ENCODE measurements at places on chromosomes 12 and 14.

DNA sequence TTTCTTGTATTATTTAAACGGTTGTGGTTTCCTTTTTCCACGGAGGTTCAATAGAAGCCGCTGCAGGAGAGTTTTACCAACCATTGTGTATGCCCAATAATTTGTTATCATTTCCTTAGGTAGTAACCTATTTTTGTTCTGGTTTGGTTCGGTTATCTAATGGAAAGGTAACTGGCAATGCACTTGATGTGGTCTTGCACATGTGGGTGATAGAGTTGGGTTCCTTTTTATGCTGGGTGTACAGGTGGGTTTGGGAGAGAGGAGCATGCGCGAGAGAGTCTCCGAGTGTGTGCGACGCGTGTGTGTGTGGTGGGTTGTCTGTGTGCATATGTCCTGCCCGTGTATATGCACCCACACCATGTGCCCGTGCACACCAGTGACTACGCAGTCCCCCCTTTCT, 102.7 kb upstream of the FKBP4 start:
- no peak for DNase-seq

DNA sequence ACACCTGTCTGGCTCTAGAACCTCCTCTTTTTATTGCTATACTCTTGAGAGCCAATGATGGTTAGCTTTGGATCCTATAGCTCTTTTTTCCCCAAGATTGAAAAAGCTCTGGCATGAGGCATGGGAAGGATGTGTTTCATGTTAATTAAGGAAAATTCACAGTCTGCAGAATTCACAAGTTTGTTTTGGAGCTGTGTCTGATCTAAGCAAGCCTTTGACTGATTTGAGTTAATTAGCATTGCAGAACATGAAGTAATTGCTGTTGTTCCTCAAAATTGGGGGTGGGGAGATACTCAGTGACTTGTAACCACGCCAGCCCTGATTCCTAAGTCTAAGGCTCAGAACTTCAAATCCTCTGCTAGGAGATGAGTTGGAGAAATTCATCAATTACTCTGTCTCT, 205.0 kb downstream of the SUDS3 start:
- DNase-seq: no peak

DNA sequence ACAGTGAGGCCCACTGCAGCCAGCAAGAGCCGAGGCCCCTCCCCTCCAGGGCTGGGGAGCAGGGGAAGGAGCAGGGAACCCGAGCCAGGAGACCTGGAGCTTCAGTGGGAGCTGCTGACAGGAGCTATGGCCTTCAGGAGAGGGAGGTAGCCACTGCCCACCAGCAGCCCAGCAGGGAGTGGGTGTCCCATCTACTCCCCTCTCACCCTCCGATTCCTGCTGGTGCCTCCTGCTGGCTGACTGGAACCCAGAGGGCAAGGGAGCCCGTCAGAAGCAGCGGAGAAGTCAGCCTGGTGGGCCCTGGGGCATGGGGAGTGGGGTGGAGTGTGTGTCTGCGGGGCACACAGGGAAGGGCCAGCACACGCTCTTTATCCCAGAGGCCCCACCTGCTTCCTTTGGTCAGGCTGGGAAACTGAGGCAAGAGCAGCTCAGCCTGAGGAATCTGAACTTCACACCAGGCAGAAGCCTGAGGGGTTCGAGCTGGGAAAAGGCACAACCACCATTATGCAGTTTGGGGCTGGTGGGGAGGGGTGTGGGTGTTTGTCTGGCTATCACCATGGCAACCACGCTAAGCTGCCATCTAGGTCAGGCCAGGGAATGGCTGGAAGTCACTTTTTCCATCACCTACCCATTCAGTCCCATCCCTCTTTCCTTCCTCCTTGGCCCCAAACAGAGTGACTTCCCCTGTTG, 36.8 kb upstream of the PLEKHG6 start:
- no peak for DNase-seq

GRCh38 chr12:123043536-123044001, 63.1 kb downstream of the ARL6IP4 start:
- DNase-seq: peak; percentile 94

DNA sequence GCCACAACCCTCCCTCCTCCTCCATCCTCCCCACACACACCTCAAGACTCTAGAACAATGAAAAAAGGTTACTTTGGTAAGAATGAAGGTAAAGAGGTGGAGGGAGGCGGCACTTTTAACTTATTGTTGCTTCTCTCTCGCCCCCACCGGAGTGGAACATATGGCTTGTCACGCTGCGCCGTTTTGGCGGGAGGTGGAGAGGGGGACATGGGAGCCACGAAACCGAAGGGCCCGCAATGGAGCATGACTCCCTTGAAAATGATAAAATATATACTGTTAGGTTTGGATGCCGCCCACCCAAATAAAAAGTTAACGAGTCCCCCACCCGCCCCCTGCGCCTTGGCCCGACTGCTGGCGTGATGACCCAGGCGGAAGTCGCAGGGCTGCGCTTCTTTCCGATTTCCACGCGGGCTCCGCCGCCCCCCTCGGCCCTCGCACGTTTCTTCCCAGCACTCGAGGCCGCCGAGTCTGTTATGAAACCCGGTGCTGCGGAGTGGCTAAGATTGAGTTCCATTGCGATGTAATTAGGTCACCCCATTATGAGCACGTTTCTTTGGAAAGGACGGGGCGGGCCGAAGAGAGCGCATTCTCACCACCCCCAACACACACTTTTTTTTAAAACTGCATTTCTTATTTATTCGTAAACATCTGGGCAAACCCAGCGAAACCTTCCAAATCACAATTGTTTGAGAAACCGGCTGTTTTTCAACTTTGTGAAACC, 1.4 kb upstream of the ZFP36L1 start:
- DNase-seq: peak; percentile 96

GRCh38 chr12:91380631-91381030, 198.0 kb upstream of the DCN start:
- no peak for DNase-seq

DNA sequence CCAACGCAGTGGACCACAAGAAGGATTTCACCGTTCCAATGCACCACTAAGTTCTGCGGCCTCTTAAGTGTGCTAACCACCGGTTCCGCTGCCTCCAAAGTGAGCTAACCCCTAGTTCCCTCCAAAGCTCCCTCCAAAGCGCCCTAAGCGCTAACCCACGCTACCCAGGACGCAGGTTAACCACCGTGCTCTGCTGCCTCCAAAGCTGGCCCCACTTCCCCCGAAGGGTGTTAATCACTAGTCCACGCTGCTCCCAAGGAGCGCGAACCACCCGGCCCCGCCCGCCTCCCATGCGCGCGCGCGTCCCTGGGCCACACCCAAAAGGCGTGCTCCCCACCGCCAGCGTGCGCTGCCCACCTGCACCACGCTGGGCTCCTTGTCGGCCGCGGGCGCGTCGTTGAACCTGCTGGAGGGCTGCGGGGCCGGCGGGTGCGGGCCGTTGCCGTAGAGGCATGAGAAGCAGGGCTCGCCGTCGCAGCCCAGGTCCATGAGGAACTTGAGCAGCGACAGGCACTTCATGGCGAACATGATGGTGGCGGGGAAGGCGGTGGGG, 11.7 kb downstream of the FAM181A start:
- DNase-seq: no peak

GRCh38 chr14:100317912-100318808, 5.0 kb upstream of the SLC25A47 start:
- DNase-seq: peak; percentile 52

DNA sequence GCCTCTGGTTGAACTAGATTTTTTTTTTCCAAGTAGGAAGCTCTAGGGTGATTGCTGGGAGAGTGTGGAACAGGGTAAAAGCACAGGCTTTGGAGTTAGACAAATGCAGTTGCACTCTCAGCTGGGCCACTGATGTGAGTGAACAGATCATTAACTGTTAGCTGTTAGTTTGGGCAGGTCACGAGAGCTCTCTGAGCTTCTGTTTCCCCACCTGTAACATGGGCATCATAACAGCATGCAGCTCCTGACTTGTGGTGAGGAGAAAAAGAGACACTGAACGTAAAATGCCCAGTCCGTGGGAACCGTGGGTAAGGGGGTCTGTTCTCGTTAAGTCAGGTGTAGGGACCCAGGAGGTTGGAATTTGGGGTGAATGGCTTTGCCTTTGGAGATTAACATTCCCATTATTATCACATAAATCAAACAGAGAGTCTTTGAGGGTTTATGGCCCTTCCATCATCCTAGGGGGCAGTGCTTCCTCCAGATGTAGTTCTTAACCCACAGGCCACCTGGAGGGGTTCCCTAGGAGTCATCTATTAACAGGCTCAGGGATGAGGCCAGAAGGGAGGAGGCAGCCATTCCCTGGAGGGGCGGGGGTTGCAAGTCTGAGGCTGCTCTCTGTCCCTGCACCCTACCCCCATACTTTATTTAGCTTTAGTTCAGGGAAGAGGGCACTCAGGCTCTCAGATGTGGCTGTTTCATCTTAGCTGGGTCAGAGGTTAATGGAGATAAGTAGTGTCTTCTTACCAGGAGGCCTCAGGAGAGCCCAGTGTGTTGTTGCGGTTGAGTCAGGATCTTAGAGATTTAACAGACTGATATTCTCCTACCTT, 135.2 kb downstream of the DACT1 start:
- DNase-seq: no peak

DNA sequence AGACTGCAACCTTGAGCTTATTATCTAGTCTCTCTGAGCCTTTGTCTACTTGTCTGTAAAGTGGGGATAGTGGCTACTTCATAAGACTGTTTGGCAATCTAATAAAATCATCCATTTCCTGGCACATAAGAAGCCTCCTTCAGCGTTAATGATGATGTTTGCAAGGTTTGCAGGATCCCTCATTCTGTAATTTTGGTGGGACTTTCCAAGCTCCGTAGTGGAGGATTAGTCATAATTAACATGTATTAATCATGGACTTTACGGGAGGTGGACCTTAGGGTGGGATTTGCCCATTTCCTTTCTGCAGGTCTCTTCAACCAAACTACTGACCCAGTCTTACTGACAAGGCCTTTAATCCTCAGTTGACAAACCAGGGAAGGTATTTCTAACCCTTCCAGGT, 66.2 kb downstream of the NTF3 start:
- DNase-seq: peak; percentile 64

- no peak for DNase-seq
Measured at GRCh38 chr14:29853272-29853671, 74.4 kb downstream of the PRKD1 start.

GRCh38 chr14:59213368-59214315, 25.2 kb downstream of the DAAM1 start:
- no peak for DNase-seq

- no peak for DNase-seq
Measured at GRCh38 chr12:98379106-98379505, 136.3 kb upstream of the TMPO start.

- no peak for DNase-seq
Measured at GRCh38 chr12:119681728-119682638, 14.1 kb downstream of the PRKAB1 start.

DNA sequence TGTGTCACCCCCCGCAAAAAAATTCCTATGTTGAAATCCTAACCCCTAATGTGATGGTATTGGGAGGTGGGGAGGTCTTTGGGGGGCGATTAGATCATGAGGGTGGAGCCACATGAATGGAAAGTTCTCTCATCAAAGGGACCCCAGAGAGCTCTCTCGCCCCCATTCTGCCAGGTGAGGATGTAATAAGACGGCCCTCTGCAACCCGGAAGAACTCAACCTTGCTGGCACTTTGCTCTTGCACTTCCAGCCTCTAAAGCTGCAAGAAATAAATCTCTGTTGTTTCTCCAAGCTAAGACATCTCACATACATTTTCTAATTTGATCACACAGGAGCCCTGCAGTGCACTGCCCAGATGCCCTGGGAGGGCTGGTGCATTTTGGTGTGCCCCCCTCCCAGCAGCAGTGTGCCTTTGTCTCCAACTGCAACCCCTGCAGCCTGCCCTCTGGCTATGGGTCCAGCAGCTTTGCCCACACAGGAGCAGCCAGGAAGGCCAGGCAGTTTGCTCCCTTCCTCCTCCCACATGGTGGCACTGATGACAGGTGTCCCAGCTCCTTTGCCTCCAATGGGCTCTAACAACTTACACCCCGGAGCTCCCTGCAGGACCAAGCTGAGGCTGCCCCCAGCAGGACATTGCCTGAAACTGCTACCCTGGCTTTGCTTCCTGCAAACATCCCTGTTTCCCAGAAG, 59.3 kb downstream of the C14orf132 start:
- peak; percentile 69 for DNase-seq

- DNase-seq: no peak
Measured at GRCh38 chr12:23704992-23705943, 244.2 kb downstream of the SOX5 start.

DNA sequence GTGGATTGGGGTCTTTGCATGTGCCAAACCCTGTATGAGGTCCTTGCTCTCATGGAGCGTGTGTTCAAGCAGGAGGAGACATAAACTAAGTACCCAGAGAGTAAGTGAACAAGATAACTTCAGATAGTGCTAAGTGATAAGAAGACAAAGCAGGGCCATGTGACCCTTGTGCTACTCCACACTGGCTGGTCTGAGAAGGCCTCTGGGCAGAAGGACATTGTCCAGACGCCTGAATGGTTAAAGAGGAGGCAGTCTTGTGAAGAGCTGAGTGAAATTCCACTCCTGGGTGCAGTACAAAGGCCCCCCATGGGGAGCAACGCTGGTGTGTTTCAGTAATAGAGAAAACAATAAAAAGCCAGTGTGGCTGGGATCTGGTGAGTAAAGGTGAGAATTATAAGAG, 93.3 kb upstream of the RIC8B start:
- DNase-seq: no peak

DNA sequence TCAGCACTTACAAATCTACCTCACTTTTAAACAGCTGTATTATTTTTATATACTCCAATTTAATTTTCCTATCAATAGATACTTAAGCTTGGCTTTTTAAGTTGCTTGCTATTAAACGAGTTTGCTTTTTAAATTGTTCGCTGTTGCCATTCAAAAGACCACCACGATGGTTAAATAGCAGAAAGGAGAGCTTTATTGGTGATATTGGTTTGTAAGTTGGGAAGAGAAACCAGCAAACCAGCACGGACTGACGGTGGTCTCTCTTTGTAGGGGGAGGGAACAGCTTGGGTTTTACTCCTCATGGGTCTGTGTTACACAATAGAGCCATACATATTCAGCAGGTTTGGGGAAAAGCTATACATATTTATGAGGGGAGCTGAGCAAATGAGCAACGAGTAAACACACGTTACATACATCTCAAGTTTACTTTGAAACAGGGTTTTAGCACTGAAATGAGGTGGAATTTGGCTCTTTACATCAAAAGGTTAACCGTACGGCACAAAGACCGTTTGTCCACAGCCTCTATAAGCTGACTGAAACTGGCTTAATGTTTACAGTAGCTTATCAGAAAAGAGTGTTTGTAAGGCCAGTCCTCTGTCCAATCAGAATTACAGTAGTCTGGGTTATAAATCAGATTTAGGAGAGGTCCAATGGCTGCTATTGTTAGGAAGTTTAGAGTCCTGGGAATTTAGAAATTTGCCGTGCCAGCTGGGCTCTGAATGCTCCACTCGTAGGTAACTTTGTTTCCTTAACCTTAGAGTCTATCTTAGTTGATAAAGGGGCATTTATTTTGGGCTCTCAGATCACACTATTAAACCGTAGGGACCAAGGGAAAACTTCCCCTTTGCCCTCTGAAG, 69.7 kb upstream of the DHRS4 start:
- DNase-seq: no peak

- peak; percentile 87 for DNase-seq
Measured at GRCh38 chr14:50501642-50502041, 30.7 kb downstream of the MAP4K5 start.

All from EL (cell line).